ENCODE measurements at places on chromosomes 1 and 21.
A peak's percentile ranks its signal among the peaks of the same experiment; 100 is the strongest.

- no peak for DNase-seq
These were observed 107.6 kb downstream of the ETS2 start for GRCh38 chr21:38913120-38913892.

DNA sequence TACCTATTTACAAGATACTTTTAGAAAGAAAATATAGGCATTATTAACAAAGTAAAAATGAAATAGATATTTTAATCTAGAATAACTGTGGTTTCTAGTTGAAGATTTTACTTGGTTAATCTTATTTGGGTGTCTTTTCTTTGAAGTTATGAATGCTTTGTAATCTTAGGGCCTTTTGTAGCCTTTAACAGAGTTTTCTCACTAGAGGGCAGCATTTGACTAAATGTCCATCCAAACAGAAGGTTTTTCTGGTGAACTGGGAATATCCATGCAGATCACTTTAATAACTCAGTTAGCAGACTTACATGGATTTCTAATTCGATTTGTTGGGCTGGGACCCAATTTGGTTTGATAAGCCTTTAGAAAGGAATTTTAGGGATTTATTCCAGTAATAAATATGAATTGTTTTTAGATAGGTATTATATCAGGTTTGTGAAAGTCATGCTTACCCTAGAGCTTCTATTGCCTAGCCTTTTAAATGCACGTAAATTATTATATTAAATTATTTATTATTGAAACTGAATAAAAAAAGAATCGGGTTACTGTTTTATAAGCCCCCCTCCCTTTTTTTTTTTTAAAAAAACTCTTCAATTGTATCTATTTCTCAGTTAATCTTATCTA, 119.7 kb downstream of the ZNF326 start:
- no peak for DNase-seq

DNA sequence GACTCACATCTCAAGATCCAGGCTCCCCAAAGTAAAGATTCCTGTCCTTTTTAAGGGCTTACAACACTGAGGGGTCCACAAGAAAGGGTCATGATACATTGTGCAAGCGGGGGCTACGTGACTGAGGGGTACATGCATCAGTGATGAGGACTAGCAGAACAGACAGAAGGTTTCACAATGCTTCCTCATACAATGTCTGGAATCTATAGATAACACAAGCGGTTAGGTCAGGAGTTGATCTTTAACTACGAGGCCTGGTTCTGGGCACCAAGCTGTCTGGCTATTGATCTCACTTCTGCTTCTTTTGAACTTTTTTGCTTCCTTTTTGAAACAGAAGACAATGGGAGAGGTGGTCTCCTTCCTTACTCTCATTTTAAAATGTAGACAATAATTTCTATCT, 718.6 kb downstream of the AMY1C start:
- DNase-seq: no peak

- DNase-seq: no peak
These were observed 1.1 kb downstream of the ESPN start for GRCh38 chr1:6425658-6426057.

DNA sequence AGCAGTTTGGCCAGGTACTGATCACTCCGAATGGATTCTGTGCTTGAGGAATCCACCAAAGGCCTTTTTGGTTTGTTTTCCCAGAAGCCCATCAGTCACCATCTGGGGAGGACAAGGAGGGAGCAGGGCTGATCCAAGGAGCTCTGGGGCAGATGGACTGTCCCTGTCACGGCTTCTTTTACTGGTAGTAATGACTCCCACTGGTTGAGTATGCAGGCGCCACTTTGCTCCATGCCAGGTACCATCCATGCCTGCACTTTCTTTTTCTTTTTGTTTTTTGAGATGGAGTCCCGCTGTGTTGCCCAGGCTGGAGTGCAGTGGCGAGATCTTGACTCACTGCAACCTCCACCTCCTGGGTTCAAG, 101.7 kb downstream of the UBIAD1 start:
- DNase-seq: no peak

GRCh38 chr1:169109561-169110134, 3.2 kb downstream of the ATP1B1 start:
- DNase-seq: no peak

GRCh38 chr1:107480548-107481415, 339.9 kb downstream of the NTNG1 start:
- no peak for DNase-seq

DNA sequence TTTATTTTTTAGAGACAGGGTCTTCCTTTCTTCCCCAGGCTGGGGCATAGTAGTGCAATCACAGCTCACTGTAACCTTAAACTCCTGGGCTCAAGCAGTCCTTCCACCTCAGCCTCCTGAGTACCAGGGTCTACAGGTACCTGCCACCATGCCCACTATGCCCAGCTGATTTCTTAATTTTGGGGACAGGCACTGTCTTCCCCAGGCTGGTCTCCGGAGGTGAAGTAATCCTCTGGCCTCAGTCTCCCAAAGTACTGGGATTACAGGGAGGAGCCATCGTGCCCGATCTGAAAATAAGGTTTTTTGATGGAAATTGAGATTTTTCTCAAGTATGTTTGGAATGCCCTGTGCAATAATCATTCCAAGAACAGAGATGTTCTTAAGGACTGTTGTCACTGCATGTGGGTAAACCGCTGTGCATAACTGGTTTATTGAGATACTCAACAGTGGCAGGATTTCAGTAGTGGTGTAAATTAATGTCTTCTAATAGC, 934 bp upstream of the MSH4 start:
- no peak for DNase-seq

- no peak for DNase-seq
These were observed 37.1 kb upstream of the SLC30A10 start for GRCh38 chr1:219965285-219966070.

GRCh38 chr1:164579381-164579780, 20.4 kb downstream of the PBX1 start:
- no peak for DNase-seq

DNA sequence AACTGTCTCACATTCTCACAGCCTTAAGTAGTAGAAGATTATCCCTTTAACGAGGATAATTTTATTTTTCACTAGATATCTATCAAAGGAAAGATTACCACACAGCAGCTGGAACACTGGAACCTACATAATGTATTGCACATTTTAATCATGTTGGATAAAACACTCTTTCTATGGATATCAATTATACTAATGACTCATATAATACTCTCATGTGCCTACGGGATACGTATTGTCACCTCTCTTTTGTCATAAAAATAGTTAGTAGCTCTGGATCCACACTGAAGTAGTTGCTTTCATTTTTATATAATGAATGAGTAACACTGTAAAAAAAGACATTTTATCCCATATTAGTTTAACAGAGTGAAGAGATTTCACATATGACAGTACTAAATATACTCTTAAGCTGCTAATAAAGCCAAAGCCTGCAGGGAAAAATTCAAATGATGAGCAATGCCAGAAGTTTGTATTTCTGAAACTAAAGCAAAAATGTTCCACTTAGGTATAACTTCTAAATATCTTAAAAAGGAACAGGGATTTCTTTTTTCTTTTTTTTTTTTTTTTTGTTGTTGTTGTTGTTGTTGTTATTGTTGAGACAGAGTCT, 408.7 kb upstream of the PKN2 start:
- no peak for DNase-seq

DNA sequence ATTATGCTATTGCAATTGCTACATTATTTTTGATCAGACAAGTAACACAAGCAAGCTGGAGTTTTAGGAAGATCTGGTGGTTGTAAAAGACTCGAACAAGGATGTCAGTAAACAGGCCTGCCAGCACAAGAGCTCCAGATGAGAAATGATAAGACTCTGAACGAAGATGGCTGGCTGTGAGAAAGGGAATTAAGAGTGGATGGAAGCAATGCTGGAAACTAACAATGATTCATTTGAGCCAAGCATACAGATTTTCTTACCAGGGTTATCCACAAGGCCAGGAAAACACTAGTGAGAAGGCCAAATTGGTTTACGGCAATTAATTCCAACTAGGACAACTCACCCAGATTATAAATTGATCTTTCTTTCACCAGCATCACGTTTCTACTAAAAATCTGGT, 54.2 kb downstream of the NRIP1 start:
- no peak for DNase-seq

DNA sequence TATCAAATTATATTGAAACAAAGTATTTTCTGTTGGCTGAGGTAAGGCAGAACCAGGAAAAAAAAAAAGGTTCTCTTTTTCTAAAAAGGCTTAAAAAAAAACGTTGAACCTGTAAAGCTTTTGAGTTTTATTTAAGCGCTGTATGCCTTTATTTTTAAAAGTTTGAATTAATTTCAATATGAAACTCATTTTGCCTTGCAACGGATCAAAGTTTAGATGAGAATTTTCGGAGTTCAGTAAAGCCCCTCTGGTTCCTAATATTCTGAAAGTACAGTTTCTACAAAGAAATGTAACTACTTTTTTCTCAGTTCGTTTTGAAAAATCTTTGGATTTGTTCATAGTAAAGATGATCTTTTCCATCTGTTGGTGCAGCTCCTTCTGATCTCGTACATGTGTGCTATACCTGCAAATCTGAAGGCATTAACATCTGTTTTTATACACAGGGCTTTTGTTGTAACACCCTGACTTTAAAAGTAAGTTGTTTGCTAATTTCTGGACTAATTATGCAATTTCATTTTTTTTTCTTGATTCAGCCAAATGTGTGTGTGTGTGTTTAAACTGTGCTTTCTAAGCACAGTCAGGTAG, 1.7 kb downstream of the ZBTB18 start:
- DNase-seq: no peak

DNA sequence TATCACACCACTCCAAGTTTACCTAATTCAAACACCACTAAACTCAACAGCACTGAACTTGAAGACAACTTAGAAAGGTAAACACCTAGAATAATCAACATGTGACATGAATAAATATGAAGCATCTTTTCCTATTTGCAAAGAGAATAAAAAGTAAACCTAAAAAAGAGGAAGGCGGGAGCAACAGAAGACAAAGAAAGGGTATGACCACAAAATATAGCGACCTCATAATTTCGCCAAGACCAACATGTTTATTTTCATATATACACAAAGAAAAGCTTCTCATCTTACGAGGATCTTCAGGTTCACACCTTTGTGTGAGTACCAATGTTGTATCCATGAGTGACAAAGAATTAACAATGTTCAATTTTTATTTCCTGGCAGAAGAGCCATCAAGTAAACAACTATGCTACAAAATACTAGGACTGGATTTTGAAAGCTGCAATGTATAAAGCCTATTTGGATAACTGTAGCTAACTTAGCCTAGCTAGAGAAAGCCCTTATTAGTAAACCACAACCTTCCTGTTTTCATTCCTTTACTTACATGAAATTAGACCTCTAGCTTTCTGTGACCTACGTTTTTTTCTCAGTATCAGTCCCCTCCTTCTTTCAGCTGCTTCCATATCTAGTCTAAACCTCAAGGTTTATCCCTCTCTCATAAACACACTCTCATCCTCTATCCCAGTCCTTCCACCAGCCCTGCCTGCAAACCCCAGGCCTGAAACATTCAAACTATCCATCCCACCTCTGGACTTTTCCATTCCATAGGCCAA, 21.3 kb upstream of the PHTF1 start:
- no peak for DNase-seq

- no peak for DNase-seq
These were observed 8.0 kb downstream of the CYYR1 start for GRCh38 chr21:26565111-26565510.

- no peak for DNase-seq
These were observed 22.2 kb upstream of the MAPKAPK2 start for GRCh38 chr1:206662396-206663092.

DNA sequence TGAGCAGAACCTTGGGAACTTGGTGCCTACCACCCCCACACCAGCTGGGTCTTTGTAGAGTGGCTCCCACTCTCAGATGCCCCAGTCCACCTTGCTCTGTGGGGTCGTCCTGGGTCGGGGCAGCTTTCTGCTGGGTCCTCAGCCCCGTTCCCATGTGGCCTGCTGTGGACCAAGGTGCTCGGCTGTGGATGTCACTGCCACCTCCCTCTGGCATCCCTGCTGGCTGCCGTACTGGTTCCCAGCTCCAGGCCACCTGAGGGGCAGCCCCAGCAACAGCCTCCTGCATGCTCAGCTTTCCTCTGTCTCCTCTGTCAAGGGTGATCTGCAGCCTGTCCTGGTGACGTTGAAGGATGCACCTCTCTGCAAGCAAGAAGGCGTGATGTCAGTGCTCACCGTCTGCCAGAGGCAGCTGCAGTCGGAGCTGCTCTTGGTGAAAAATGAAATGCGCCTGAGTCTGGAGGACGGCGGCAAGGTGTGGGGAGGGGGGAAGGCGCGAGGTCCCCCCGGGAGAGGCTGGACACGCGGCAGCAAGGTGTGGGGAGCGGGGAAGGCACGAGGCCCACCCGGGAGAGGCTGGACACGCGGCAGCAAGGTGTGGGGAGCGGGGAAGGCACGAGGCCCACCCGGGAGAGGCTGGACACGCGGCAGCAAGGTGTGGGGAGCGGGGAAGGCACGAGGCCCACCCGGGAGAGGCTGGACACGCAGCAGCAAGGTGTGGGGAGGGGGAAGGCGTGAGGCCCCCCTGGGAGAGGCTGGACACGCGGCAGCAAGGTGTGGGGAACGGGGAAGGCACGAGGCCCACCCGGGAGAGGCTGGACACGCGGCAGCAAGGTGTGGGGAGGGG, 45.9 kb upstream of the DIP2A start:
- DNase-seq: no peak

- DNase-seq: no peak
These were observed 116.5 kb downstream of the C1orf21 start for GRCh38 chr1:184503221-184503749.

- no peak for DNase-seq
These were observed 1.0 kb upstream of the NAXE start for GRCh38 chr1:156590326-156591180.

- DNase-seq: no peak
These were observed 7.3 kb downstream of the CCN1 start for GRCh38 chr1:85587841-85588240.

- no peak for DNase-seq
These were observed 487.6 kb downstream of the DPYD start for GRCh38 chr1:97433094-97433823.

GRCh38 chr21:42160111-42160721, 58.7 kb upstream of the ABCG1 start:
- DNase-seq: no peak

DNA sequence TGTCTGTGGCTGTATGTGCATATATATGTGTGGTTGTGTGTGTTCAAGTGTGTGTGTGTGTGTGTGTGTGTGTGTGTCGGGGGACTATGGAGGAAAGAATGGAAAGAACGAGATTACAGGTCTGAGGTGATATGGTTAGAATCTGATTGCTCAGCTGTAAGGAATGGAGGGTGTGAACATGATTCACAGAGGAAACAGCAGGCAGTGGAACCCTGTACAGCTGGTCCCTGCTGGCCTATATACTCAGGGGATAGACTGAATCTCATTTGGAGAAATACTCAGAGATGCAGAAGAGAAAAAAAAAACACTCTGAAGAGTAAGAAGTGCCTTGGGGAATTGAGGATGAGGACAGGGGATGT, 180.1 kb upstream of the ESRRG start:
- DNase-seq: no peak

- DNase-seq: peak; percentile 14
These were observed 49.7 kb downstream of the MDM4 start for GRCh38 chr1:204565617-204566582.

DNA sequence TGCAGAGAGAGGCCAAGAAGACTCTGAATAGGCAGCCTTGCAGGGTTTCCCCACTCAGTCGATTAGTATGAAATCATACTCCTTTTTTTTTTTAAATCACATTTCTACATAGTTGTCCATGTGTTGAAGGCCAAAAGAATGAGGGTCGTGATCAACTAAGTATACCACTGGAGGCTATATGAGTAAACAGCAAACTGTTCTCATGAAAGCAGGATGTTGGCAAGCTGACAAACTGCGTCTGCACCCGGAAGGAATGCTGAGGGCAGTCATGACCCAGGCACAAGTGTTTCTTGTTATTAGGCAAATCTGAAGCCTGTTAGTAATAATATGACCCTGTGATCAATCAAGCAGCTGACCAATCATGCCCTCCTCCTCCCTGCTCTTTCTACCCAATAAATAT, 213.2 kb downstream of the USH2A start:
- no peak for DNase-seq
